Caudate nucleus (tissue), 63 donors: ENCODE measurements at places on chromosomes 6 and 20.

- no peak for DNase-seq
These were observed 508.9 kb upstream of the SULF2 start for GRCh38 chr20:48294196-48294595.

DNA sequence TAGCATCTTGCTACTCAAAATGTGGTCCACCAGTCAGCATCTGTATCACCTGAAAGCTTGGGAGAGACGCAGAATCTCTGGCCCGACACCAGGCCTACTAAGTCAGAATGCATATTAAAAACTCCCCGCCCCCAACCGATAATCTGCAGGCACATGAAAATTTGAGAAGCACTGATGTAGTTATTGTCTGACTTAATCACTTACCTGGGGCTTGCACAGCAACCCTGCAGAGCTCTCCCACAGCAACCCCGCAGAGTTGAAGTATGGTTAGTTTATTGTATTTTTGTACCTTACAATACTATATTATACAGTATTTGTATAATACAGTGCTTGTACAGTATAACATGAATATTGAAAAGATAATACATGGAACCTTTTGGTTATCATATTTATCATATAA is 53.7 kb downstream of the KLHL31 start:
- DNase-seq = no peak

DNA sequence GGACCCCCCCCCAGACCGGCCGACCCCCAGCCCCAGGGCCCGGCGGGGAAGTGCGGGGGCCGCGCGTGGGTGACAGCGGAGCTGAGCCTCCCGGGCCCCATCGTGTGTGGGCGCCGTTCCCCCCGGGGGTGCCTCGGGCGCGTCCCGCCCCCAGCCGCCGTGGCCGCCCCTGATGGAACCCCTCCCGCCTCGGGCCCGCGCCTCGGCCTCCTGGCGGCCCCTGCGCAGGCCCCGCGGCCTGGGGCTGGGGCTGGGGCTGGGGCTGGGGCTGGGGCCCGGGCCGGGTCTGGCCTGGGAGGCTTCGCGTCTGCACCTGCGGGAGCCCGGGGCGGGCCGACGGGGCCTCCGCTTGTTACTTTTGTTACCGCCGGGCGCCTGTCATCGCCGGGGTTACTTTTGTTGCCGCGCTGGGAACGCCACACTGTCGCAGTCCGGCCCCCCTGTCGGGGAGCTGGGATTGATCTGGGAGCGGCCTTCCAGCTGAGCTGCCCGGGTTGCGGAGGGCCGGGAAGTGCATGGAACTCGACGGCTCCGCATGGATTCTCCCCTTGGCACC is 598 bp downstream of the OGFR start:
- DNase-seq = no peak

DNA sequence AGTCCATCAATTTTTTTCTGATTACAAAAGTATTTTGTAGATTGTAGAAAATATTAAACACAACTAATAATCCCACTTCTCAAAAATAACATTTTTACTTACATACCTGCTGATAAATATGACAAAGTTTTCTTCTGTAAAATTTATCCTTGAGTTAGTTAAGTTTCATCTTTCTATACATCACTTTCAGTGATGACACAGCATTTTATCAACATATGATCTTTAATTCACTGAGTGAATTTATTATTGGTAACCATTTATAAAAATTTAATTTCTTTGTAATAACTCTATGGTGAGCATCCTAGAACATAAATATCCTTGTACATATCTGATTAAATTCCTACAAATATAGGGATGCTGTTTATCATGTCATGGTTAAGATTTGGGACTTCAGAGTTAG is 385.0 kb upstream of the SLC35B3 start:
- no peak for DNase-seq

GRCh38 chr6:74319292-74319691 is 623.3 kb downstream of the CD109 start:
- DNase-seq = no peak

DNA sequence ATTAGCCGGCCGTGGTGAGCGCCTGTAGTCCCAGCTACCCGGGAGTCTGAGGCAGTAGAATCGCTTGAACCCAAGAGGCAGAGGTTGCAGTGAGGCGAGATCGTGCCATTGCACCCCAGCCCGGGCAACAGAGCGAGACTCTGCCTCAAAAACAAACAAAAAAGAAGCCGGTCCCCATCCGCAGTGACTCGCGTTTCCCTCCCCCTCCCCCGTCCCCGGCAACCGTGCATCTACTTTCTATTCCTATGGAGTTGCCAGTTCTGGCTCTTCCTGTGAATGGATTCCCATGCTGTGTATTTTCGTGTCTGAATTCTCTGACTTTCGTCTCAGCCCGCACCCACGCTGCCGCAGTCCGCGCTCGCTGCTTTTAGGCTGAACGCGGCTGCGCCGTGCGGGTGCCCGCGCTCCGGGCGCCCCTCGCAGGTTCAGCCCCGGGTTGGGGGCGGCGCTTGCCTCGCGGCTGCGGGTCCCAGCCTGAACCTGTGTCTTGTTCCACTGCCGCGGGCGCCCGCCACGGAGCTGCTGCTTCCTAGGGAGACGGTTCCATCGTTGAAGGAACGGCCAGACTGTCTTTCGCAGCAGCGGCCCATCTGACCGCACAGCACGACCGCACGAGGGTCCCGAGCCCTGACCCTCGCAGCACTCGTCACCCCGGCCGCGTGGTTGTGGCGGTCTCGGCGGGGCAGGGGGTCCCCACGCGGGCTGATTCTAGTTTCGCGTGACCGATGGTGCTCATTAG is 1.1 kb upstream of the MRGBP start:
- peak; percentile 76 for DNase-seq

DNA sequence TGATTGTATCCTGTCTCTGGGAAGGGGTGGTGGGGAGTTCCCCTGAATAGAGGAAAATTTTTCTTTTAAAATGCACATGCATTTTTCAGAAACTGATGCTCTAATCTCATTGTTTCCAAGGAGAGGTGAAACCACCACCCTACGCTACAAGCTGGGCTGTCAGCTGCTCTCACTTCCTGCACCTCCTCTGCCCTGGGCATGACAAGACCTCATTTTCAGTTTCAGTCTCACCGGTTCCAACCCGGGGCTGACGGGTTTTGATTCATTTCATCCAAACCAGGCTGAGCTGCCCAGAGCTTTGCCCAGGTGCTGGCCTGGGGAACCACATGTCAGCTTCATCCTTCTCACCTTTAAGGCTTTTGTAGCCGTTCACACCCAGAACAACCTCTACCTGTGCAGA is 99.7 kb downstream of the EYA2 start:
- DNase-seq = no peak

GRCh38 chr6:89298680-89299465 is 16.2 kb downstream of the GABRR2 start:
- DNase-seq = no peak
